ENCODE measurements at places on chromosomes 6 and 20. TPM values are rescaled to one million over a fixed set of nuclear protein-coding genes. Genes with fewer than 3 reads are reported as not detected.

MBOAT1 gene
- 1.3 TPM for polyA plus RNA-seq

OR2B6 gene
- polyA plus RNA-seq: 0.37 TPM

GGT7 gene
- 28.5 TPM for polyA plus RNA-seq

GPR6 gene
- 15.7 TPM for polyA plus RNA-seq

ADA gene
- 5.0 TPM for polyA plus RNA-seq

MARCKS gene
- 150 TPM for polyA plus RNA-seq
